ENCODE measurements at places on chromosomes 7 and 10.

DNA sequence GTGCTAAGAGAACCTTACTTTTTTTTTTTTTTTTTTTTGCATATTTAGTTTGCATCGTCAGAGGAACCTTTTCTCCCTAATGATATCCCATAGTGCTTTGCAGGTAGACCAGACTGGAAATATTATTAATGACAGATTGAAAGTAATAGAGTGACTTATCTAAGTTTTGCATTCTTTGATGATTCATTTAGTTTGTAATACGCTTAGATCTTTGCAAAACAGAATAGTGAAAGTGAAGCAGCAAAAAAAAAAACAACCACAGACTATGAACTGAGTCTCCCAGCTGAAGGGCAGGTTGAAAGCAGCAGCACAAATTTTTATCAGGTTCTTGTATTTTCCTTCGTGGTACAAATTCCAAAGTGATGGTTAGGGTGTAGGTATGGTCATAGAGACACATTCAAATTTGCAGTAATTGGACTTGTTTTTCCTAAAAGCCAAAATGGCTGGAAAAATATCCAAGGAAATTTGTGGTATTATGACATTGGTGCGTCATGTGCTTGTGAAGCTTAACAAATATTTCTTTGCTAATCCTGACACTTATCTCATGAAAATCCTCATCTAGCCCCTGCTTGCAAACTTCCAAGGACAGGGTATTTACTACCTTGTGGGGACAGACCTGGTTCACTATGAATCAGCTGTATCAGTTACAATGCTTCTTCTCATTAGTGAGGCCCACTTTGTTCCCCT lies 81.8 kb upstream of the CREB5 start:
- no peak for DNase-seq

GRCh38 chr7:68107968-68108367 lies 1111.3 kb downstream of the TYW1 start:
- peak; percentile 97 for DNase-seq

DNA sequence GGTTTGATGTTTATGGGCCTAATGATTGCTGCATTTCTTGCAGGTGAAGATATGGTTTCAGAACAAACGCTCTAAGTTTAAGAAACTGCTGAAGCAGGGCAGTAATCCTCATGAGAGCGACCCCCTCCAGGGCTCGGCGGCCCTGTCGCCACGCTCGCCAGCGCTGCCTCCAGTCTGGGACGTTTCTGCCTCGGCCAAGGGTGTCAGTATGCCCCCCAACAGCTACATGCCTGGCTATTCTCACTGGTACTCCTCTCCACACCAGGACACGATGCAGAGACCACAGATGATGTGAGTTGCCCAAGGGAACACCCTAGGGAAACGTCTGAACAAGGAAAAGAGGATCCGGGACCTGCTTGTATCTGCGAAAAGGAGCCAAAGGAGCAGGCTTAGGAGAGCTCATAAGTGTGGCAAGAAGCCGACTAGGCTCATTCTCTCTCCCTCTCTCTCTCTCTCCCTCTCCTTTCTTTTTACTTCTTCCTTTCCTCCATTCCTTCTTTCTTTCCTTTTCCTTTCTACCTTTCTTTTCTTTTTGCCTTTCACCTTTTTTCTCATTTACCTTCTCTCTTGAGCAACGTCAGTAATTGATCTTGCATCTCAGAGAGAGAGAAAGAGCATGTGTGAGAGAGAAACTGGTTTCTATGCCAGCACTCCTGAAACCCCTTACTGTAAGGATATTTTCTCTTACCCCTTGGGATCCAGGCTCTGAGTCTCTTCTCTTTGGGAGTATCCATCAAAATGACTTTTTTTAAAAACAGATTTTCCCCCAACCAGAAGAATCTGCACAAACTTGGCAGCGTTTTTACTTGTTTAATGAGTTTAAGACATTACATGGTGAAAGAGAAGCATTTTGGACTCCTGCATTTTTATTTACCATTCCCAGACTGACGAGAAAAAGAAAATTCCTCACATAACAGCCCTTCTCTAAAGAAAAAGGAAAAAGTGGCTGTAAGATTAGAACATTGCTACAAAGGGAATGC lies 4.7 kb downstream of the DLX6 start:
- DNase-seq: no peak

- DNase-seq: peak; percentile 25
These were observed 20.7 kb upstream of the CFTR start for GRCh38 chr7:117458977-117459583.

DNA sequence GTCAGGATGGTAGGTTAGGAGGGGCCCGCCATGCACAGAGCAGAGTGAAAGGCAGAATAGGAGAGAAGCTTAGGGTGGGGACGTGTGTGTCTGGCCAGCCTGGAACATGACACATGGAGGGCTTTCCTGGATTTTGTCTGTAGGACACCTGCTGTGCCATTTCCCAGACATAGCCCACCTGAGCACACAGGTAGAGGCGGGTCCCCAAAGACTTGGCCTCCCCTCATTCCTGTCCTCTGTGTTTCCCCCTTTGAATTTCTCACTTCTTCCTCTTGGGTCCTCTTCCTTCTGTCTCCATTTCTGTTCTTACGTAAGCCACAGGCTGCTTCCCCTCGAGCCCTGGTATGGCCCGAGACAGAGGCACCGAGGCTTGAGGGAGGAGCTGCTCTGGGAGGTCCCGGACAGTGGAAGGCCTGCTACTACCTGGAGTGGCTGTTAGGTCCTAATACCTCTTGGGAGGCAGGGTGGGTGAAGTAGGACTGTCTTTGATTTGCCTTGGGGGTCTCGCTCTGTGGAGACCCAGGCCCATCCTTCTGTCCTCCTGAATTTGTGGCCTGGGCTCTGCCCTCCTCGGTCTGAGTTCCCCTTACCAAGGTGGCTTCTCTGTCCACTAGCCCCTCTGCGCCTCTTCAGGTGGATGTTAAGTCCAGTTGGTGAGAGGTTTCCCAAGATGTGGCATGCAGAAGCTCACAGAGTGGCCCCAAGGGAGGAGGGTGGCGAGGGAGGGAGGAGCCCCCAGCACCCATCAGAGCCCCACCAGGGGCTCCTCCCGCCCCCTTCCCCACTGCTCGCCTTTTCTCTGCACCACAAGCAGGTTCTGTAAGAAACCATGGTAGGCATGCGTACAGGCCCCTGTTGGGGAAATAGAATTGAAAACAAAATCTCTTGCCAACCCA lies 5.5 kb downstream of the ZNF775 start:
- no peak for DNase-seq

DNA sequence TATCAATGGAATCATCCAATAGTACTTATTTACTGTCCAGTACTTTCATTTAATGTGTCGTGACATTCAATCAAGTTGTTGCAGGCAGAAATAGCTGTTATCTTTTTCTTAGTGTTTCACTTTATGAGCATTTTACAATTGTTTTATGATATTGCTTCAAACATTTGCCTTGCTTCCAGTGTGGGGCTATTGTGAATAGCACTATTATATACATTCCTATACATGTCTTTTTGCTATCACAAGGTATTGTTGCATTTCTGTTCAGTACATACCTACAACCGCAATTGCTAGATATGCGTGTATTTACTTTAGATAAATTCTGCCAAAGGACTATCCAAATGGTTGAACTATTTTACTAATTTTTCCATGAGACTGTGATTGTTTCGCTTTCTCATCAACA lies 34.9 kb downstream of the CYP2C8 start:
- no peak for DNase-seq

GRCh38 chr7:16688249-16688648 lies 42.3 kb downstream of the BZW2 start:
- peak; percentile 47 for DNase-seq

DNA sequence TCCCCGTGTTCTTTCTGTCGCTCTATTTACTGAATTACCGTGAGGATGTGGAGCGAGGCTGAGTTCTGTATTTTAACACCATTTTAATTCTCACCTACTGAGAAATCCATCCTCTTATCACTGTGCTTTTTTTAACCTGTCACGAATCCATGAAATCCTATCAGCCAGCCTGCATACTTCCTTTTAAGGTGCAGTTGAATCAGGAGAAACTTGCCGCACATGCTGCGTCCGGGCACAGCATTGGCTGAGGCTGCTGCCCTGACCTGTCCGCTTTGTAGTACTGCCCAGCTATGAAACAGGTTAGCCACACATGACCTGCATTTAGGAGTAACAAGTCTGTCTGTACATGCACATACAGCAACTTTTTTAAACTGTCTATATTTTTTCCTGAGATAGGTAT lies 82.5 kb downstream of the EGFR start:
- no peak for DNase-seq

GRCh38 chr10:131961047-131961776 lies 20.5 kb downstream of the BNIP3 start:
- no peak for DNase-seq

GRCh38 chr10:71697938-71698709 lies 21.5 kb downstream of the C10orf105 start:
- no peak for DNase-seq

DNA sequence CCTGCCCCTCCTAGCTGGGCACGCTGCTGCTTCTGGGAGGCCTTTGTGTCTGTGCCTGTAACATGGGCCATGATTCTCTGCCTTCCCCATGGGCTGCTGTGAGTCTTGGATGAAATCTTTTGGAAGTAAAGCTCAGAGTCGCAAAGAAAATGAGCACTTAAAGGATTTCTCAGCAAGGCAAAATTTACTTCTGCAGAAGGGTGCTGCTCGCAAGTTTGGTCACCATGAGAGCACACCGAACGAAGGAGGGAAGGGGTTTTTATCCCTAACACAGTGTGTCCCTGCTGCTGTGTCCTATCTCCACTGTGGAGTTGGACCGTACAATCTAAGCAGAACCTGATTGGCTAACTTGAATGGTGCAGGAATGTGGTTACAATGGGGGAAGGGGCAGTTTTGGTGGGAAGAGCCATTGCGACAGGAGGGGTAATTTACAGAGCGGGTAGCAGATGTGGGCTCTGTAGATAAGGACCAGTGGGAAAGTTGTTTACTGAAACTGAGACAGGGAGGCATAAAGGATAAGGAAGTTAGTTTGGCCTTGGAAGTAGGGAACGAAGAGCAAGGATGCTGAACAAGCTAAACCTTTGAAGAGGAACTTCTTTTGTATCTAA lies 57.5 kb downstream of the FANK1 start:
- DNase-seq: no peak

DNA sequence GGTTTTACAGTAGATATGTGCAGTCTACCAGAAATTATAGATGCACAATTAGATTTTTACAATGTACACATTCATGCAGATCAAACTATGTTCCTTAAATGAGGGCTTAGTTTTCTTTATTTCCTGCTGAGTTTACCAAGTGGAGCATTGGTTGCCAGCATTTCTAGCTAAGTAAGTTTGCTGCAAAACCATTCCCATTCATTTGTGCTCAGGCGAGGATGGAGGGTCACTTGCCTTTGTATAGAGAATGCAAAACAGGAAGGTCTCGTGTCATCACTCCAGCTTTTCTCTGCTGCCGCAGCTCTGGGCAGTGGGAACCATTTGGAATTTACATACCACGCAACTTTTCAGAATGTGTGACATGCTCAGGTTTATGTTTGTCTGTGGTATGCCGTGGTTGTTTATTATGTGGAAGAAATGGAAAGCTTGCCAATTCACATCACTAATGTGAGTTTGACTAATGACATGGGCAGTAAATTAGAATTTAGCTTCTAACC lies 198.6 kb downstream of the TRIL start:
- peak; percentile 61 for DNase-seq

GRCh38 chr10:72557362-72557761 lies 68.5 kb downstream of the MICU1 start:
- DNase-seq: peak; percentile 15

GRCh38 chr10:62503872-62504271 lies 129.7 kb downstream of the ZNF365 start:
- DNase-seq: no peak

DNA sequence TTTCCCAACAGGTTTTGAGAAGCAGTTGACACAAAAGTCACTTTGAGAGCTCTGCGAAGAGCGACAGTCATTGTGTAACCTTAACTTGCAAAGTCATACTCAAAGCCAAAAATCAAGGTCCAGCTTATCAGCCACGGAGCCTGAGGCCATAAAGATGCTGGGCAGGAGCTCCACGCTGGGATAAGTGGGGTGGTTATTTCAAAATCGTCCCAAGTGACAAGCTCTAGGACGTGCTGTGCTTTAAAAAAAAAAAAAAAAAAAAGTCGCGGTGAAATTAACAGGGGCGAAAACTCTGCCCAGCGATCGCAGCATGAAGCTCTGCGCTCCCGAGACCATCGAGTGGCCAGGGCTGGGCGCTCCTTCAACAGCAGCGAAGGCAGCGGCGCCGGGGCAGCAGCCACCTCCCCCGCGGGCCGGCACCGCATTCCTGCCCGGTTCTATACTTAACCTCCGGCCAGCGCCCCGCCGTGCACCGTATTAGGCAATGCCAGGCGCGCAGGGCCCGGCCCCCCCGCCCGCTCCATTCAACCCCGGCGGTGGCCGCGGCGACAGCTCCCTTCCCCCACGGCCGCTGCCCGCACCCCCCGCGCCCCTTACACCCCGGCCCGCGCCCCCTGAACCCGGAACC lies 657 bp downstream of the HACD1 start:
- DNase-seq: peak; percentile 57

DNA sequence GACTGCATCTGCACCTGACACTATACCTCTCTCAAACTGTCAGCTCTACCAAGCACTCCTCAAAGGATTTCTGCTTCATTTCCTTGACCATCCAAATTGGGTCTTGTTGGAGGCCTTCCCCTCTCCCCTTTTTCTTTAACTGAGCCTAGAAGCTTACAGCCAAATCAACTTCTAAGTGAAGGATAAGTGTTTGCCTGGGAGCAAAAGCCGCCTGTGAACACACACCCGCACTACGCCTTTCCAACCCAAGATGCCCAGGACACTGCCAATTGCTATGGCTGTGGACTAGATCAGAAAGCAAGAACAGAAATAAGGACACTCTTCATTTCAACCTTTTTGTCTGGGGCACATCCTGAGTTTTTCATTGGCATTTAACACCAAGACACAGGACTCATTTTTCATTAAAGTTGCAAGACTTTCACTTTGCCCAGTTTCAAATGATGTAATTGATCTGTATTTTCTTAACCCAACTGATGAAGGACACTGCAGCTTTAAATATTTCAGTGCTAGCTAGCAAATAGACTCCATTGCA lies 52.8 kb downstream of the CPEB3 start:
- DNase-seq: no peak

DNA sequence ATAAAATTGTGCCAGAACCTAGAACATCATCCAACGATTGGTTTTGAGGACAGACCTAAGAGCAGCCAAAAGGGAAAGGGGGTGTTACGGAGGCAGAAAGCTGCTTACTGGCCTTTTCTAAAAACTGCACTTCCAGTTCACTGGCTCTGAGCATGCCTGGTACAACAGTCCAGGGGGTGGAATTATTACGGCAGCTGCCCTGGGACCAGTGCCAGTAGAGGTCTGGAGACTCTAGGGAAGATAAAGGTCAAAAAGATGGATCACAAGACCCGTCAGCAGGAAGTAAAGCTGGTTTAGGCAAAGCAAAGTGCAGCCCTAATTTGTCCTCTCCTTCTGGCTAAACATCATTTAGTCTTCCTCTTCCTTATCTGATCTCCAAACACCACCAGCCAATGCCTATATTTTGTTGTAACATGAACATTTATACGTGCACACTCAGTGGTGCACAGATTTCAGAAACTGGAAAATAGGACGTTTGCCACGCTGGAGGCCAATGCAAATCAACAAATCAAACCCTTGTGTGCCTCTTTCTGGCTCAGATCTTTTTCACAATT lies 216.4 kb upstream of the DPP6 start:
- DNase-seq: no peak
